ENCODE measurements at places on chromosomes 13 and 19.
A peak's percentile ranks its signal among the peaks of the same experiment; 100 is the strongest.

DNA sequence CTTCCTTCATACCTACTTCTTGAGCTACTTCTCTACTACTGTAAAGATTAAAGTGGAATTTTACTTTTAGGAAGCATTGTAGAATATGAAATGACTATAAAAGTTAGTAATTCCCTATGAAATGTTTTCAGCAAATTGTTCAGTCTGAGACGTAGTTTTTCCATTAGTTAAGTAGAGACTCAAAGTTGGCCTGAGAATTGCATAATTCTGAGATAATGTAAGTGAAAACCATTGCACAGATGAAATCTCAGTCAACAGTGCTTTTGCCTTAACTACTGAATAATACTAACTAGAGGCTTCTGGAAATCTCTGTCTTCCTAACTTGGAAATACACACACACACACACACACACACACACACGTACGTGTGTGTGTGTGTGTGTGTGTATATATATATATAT lies 125.9 kb downstream of the FGF14 start:
- no peak for DNase-seq

GRCh38 chr19:57786286-57786685 lies 16.8 kb downstream of the ZNF586 start:
- DNase-seq = no peak

GRCh38 chr19:43562698-43563241 lies 12.6 kb downstream of the XRCC1 start:
- peak; percentile 77 for DNase-seq

DNA sequence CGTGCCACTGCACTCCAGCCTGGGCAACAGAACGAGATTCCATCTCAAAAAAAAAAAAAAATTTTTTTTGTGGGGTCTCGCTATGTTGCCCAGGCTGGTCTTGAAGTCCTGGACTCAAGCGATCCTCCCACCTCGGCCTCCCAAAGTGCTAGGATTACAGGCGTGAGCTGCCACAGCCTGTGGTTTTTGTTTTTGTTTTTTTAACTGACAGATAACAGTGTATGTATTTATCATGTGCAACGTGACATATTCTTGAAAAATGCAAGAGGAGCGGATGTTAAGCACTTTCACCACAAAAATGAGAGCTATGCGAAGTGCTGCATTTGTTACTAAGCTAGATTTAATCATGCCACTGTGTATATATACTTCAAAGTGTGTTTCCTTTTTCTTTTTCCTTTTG lies 49.0 kb downstream of the ARHGEF18 start:
- peak; percentile 77 for DNase-seq

DNA sequence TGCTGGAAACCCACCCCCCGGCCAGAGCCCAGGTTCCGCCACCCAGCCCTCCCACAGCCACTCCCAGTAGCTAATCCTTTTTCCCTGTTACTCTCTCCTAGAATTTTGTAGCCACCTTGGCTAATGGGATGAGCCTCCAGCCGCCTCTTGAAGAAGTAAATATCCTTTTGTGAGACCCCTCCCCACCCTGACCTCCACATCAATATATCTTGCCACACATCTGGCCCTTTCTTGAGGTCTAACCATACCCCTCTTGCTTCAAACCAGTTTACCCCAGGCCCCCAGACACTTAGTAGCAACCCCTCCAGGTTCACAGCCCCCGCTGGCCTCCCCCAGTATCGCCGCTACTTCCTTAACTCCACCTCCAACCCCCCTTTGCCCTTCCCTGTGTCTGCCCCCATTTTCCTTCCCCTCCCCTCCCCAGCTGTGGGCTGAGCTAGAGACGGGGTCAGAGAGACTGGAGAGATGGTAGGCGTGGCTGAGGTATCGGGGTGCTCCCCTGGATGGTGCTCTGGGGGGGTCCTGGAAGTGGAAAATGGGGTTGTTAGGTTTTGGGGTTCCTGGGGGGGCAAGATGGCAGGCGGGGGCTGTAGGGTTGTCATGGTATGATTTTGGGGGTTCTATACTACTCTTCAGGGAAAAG lies 2.8 kb downstream of the PRMT1 start:
- DNase-seq = no peak

DNA sequence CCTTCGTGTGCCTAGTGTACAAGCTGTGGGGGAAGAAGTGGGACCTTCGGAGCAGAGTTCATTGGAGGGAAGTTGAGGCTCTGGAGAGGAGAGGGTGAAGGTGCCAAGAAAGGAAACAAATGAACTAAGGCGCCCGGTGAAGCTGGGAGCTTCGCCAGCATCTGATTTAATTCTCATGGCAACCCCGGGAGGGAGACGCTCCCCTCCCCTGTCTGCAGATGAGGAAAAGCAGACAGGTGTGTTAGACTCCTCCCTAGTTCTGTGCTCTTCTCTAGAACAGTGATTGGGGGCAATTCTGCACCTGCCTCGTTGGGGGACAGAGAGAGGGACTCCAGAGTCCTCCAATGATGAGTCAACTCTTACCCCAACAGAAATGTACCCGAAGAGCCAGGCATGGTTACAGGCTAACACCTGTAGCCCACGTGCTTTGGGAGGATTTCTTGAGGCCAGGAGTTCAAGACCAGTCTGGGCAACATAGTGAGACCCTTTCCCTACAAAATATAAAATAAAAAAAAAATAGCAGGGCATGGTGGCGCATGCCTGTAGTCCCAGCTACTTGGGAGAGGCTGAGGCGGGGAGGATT lies 4.2 kb downstream of the SSC5D start:
- no peak for DNase-seq

GRCh38 chr13:67175836-67176459 lies 54.2 kb downstream of the PCDH9 start:
- no peak for DNase-seq

- DNase-seq = peak; percentile 55
These were observed 106.8 kb downstream of the STOML3 start for GRCh38 chr13:38883783-38884182.

DNA sequence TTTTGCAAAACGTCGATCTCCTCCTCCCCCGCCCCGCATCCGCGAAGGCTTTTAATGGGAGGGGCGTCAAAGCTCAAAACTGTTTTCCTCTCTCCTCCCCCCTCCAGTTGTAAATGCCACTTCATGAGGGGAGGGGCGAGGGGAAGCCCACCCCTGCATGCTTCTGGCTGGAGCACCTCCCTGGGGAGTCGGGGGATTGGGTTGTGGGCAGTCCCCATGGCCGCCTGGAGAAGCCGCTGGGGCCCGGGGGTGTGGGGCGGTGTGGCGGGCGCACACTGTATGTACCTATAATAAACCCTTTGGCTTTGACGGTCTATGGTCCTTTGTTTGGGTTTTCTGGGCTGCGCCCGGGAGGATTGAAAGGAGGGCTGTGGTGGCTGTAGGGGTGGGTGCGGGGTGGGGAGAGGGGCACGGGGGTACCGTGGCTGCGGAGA lies 505 bp upstream of the SHKBP1 start:
- DNase-seq = no peak

DNA sequence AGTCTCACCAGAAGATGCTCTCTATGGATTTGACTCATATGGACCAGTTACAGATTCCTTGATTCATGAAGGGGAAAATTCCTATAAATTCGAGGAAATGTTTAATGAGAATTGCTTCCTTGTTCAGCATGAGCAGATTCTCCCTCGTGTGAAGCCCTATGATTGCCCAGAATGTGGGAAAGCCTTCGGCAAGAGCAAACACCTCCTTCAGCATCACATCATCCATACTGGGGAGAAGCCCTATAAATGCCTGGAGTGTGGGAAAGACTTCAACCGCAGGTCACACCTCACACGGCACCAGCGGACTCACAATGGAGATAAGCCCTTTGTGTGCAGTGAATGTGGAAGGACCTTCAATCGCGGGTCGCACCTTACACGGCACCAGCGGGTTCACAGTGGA lies 10.7 kb downstream of the ZNF460 start:
- no peak for DNase-seq

- no peak for DNase-seq
These were observed 8.9 kb upstream of the WBP4 start for GRCh38 chr13:41052441-41052840.

- DNase-seq = no peak
These were observed 109.5 kb upstream of the MIR17HG start for GRCh38 chr13:91238036-91238435.

DNA sequence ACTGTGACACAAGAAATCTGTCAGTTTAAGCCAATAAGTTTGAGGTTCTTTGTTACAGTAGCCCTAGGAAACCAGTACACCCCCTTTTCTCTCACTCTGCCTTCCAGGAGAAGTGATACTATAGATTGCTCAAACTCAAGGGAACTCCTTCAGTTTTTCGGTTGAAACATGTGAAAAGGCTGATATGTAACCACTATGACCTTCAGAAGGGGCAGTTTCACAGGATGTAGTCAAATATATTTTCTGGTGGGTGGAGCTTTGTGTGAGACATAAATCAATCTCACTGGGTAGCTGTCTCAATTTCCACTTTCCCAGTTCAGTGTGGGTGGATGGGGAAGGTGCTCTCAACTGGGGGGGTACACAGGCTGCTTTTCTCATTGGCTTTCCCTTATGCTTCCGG lies 41.7 kb downstream of the HTR2A start:
- no peak for DNase-seq

GRCh38 chr13:96903085-96903484 lies 91.2 kb downstream of the OXGR1 start:
- no peak for DNase-seq

DNA sequence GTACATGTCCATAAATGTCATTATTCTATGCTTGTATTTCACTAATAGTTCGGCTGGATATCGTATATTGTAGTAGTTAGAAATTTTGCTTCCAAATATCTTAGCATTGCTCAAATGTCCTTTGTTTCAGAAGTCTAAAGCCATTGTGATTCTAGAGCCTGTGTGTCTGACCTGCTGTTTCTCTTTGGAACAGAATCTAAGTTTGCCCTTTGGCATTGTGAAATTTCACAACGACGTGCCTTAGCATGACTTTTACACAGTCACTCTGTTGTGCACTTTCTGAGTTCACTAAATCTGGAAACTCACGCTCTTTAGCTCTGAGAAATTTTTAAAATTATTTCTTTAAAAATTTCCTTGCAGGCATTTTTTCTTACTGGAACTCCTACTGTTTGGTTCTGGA lies 152.2 kb downstream of the TBC1D4 start:
- no peak for DNase-seq

GRCh38 chr19:16433986-16434385 lies 37.8 kb downstream of the EPS15L1 start:
- DNase-seq = no peak

DNA sequence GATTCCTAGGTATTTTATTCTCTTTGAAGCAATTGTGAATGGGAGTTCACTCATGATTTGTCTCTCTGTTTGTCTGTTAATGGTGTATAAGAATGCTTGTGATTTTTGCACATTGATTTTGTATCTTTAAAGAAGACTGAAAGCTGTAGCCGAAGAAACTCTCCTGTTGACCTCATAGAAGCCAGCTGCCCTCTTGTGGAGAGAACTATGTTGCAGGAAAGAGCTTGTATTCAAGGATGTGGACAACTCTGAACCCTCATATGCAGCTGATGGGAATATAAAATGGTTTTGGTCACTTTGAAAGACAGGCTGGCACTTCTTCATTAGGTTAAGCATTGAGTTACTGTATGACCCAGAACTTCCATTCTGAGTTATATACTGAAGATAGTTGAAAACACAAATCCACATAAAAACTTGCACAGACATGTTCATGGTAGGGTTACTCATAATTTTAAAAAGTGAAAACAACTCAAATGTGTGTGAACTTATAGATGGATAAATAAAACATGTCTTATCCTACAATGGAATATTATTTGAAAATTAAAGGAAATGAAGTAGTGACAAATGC lies 65.8 kb upstream of the SLITRK6 start:
- DNase-seq = peak; percentile 0

DNA sequence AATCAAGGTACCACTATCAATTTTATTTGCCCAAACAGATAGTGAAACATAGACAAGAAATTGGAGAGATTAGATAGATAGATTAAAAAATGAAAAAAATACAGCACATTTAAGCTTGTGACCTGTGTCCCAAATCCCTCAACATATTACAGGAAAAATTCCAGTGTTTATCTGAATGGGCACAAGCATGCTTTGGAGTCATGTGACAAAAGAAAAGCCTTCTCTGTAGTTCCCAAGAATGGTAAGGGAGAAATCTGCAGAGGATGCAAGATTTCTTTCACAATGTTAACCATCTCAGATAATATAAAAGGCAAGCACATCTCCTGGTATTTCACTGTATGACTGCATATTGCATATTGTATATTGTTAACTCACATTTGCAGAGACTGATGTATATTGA lies 168.0 kb downstream of the PCDH9 start:
- DNase-seq = no peak

DNA sequence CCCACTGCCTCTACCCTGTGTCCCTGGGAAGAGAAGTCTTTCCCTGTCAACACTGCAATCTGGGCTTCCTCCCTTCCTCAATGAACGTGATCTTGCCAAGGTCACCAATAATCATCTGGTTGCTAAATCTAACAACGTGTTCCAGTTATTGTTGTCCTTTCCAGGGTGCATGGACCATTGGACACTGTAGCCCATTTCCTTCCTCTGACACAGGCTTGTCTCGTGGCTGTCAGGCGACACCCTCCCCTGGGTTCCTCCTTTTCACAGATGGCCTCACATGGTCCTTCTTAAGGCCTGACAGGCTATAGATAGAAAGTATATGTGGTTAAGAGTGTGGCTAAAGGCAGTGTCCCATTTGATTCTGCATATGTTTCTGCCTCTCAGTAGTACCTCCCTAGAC lies 67.7 kb upstream of the STARD13 start:
- no peak for DNase-seq

DNA sequence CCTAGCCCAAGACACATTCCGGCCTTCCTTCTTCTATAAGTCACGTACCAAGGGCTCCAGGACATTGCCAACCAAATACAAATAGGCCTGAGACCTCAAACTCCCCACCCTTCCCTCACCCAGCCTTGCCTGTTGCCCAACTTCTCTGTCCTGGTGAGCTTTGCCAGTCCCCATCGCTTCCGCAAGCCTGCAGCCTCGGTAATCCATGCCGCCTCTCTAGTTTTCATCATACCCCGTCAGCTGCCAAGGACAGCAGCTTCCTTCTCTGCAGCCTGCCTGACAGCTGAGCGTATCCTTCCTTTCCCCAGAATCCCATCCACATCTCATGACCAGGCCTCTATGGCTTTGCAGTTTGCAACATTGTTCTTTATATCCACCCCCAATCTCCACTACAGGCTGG lies 36.6 kb upstream of the POMP start:
- DNase-seq = no peak

- DNase-seq = no peak
These were observed 767.6 kb upstream of the SLITRK1 start for GRCh38 chr13:84649853-84650252.

DNA sequence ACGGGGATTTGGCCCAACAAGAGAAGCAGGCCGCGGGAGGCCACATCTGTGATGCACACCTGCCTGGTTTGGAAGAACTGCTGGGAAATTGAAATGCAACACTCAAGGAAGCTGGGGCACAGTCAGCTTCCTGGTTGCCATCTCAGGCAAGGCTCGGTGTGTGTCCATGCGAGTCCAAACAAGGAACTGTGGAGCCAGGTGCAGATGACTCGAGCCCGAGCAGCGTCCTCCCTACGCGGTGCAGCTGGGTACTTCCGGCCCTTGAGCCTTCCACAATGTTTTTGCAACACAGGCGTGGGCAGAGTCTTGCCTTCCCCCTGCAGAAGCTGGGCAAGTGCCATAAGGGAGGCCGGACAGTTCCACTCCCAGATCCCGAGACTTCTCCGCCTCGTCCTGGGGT lies 94.6 kb downstream of the CRYL1 start:
- DNase-seq = no peak

GRCh38 chr19:45767881-45768654 lies 984 bp downstream of the SIX5 start:
- DNase-seq = peak; percentile 27
